ENCODE measurements at places on chromosomes 2 and 18.

DNA sequence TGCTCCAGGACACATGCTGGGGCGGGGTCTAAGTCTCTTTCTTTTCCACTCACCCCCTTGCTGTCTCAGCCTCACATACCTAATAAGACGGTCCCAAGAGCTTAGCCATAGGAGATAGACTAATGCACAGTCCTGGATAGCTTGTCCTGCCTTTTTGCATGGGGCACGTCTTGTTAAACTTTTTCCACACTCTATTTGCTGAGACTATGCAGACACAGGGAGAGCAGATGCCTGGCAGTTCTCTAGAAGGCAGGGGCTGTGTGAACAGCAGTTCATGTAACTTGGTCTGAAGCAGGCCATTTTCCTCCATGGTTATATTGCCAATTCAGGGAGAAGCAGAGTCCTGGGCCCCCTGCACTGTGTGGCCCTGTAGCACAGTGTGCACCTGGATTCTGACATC, 142.1 kb downstream of the SEPTIN10 start:
- no peak for DNase-seq

GRCh38 chr2:144364944-144365738, 154.8 kb downstream of the ZEB2 start:
- no peak for DNase-seq

DNA sequence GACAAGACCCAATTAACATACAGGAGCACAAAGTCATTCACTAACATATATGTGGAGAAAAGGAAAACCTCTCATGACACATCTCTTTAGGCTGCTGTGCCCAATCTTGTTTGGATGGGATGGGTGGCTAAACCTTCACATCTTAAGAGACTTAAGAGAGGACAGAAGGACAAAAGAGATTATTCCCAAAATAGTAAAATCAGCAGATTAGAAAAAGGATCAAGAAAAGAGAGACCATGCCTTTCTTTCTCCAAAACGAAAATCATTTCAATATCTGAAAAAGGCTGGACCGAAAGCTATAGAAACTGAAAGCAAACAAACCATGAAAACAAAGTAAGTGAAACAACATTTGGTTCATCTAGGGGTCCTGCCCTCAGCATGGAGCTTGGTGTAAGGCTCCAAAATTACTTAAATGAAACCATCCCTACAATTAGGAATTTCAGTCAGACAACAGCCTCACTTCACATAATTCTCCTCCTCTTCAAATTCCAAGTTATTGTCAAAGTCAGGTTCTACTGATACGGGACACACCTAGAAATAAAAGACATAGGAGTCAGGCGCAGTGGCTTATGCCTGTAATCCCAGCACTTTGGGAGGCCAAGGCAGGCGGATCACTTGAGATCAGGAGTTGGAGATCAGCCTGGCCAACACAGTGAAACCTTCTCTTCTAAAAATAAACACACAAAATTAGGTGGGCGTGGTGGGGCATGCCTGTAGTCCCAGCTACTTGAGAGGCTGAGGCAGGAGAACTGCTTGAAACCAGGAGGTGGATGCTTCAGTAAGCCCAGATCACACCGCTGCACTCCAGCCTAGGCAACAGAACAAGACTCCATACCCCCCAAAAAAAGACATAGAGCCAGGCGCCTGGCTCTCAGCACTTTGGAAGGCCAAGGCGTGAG, 5.2 kb downstream of the STARD7 start:
- DNase-seq = no peak

GRCh38 chr2:73641767-73642062, 507 bp downstream of the NAT8 start:
- no peak for DNase-seq

- no peak for DNase-seq
Observed at GRCh38 chr18:64785686-64786085, 636.8 kb upstream of the LINC00305 start.

GRCh38 chr2:25310965-25311864, 30.5 kb downstream of the DNMT3A start:
- no peak for DNase-seq

DNA sequence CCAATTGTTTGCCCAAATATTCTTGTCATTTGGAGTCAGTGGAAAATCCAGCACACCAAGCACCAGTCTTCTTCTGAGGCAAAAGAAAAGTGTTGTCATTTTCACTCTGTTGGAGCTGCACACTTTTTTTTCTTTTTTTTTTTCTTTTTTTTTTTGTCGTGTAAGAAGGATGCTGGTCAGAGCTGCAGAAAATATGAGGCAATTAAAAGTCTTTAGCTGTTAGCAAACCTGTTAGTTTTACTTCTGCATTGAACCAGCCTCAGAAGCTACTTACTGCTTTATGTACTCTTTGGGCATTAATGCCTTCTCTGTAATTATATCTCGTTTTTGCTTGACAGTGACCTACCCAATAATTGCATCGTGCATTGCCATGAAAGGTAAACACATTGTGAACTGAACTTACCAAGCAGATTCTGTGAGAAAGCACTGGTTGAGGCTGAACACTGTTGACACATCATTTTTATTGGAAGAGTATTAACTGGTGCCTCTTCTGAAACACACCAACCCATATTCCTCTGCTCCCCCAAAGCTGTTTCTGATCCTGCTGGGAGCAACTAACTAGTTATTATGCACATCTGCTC, 165.4 kb downstream of the CAPN13 start:
- DNase-seq = no peak

DNA sequence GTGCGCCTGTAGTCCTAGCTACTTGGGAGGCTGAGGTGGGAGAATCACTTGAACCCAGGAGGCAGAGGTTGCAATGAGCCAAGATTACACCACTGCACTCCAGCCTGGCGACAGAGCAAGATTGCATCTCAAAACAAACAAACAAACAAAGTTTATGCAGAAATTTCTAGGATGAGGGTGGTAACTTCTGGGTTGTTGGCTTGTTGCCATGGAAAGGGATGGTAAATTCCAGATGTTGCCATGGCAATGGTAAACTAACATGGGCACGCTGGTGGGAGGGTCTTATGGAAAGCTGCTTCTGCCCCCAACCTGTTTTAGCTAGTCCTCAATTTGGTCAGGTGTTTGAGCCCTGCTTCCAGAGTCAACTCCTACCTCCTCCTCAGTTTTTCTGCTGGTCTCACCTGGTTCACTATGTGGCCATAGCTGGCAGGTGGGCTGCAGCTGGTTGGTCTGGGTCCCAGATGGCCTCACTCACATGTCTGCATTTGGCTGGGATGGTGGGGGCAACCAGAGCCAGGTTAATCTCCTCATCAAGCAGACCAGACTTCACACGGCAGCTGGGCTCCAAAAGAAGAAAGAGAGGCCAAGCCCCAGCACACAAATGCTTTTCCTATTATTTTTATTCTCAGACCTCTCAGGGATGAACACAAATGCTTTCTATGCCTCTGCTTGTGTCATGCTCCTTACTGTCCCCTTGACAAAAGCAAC, 26.6 kb upstream of the TEX44 start:
- DNase-seq = no peak

DNA sequence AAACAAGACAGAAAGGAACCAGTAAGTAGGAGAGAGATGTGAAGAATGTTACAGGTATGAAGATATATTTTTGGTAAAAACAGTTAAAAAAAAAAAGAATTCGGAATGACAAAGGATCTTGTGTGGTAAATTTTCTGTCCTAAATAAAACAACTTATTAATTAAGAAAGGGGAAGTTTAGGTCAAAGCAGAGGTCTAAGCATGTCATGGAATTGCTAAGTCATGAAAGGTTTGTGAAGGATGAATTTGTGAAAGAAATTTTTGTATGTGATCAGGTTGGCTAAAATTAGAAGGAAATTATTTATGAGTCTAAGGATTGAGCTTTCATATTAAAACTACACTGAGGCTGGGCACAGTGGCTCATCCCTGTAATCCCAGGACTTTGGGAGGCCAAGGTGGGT, 11.1 kb upstream of the ALPG start:
- no peak for DNase-seq

DNA sequence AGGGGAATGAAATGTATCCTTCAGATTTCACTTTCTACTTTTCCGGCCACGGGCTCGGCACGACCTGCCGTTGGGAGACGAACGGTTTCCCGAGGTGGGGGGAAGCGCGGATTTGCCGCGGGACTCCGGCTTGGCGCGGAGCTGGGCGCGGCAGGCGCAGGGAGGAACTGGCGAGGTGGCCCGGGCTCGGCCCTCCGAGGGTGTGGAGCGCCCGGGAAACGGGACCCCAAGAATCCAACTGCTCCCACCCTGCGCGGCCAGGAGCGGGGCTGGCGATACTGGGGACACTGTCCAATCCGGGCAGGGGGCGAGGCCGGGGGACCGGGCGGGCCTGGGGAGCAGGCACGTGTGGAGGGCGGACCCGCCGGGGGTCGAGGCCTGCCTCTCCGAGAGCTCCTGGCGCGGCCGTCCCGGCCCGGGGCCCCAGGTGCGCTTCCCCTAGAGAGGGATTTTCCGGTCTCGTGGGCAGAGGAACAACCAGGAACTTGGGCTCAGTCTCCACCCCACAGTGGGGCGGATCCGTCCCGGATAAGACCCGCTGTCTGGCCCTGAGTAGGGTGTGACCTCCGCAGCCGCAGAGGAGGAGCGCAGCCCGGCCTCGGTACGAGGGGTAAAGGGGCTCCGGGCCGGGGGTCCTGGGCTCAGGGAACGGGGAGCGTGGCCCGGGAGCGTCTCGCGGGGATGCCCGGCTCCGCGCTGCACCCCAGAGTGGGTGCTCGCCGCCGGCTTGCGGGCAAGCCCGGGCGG, at the start of gene ANXA4:
Gene ANXA4 (plus strand): TSS at position 560 of the 747 bp plus-strand sequence. CDS start 39,432 bp downstream, outside the sequence.
- DNase-seq = peak; percentile 34

GRCh38 chr2:127219171-127220070, 678 bp downstream of the CYP27C1 start:
- DNase-seq = no peak

DNA sequence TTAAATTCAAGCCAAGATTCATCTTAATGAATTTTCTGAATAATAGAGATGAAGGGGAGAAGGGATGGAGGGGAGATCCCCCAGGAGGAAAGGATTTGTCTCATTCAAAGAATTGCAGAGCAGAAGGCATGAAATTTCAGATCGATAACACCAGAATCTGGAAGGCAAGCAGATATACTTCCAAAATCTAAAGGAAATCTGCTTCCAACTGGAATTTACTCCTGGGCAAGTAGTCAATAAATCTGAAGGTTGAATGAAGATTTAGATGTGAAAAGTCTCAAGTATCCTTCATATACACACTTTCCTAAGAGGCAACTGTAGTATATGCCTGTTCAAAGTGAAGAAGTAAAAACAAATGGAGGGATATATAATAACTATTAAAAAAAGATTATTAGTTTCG, 1190.8 kb upstream of the CELF4 start:
- no peak for DNase-seq

DNA sequence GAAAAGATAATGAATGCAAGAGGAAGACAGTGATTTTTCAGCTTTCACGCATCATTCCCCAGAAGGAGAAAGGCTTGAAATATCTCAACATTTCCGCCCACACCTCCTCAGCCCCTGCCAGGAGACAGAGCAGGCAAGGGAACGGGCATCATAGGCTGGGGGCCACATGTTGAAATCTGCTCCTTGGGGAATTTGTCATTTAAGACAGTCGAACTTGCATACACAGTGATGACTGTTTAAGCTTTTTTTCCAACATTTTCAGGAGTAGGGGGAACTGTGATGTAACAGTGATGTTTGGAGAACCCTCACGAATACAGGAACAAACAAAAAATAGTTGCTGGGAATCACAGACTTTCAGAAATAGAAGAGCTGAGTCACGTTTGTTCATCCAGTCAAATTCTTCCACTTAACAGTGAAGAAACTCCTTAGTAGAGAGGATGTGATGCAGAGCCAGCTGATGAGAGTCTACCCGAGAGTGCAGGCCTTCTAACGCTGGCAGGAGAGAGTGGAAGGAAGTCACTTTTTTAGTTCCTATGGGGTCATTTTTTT, 266.8 kb downstream of the ALPK2 start:
- DNase-seq = no peak

- DNase-seq = no peak
Observed at GRCh38 chr2:207845202-207845864, 75.6 kb upstream of the FZD5 start.

Measured in stimulated activated CD8-positive, alpha-beta memory T cell treated with anti-CD3 and anti-CD28 coated beads, Interleukin-7, amount 100 ng/mL, for 4 hours (primary cell).